ENCODE measurements at places on chromosomes 11 and 22.

DNA sequence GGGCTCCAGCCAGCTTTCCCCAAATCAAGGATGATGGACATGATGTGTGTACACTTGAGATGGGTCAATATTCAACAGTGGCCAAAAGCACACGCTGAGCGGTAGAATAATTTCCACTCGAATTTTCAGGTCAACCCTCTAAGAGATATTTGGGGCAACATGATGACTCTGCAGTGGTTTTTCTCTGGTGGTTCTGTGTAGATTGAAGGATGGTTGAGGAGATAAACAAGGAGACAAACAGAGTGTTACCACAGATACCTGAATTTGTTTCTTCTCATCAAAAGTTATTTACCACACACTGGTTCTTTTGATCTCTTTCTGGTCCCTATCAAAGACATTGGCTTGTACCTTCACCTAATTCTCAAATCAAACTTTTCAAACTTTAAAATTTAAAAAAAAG, 242.0 kb downstream of the ETS1 start:
- peaks cover 70% of the 10 kb centered on the region for H3K4me1 ChIP-seq
- H3K36me3 ChIP-seq, result peaks cover 9% of the 10 kb centered on the region
- no peak overlapping the region for H3K27ac ChIP-seq
- no peak for DNase-seq

DNA sequence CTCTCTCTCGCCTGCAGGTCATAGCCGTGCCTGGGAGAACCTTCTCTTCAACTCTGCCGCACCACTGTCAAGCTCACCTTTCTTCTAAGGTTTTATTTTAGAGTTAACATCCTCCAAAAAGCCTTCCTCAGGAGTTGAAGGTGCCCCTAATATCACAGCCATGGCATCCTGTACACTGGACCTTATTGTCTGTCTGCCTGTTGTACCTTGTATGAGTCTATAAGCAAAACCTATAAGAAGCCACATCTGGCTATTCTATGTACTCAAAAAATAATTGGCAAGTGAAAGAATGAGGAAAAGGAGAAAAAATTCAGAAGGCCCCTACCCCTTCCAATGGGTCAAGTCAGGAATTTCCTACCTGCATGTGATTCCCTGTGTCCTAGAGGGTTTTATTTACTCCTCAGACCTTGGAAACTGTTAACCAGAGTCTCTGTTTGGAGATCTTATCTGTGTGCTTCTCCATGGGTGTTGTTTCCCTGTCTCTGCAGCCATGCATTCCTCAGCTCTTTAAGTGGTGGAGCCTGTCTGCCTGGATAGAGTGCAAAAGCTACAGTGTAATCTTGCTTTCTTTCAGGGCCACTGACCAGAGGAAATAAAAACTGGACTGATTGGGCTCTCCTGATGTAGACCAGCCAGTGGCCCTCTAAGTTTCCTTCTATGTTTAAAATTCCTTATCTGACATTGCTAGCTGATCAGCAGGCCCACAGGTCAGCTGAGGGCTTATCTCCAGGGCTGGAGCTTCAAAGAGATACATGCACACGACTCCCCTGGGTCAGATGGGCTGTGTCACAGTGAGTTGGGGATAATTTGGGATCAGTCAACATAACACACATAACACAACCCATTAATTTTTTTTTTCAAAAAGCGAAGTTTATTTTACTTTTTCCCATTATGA, 37.6 kb upstream of the TMEM135 start:
- no peaks in the 10 kb centered on the region for H3K4me1 ChIP-seq
- no peaks in the 10 kb centered on the region for H3K36me3 ChIP-seq
- no peak overlapping the region for H3K4me3 ChIP-seq
- no peak overlapping the region for H3K27ac ChIP-seq
- no peaks in the 10 kb centered on the region for H3K27me3 ChIP-seq

DNA sequence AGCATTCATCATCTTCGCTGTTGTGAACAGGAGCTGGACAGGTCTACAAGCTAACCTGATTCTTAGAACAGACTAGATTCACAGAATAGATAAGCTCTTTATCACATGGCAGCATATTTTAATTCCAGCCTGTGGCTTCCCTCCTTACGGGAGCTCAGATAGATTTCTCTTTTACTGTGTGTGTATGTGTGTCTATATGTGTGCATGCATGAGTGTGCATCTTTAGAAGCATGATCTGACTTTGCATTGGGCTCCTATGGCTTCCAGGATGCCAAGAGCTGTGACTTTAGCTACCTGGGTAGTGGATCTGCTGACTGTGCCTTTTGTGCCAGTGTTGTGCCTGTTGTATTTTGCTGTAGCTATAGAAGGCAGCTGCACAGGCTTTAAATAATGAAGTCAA, 44.3 kb downstream of the ZNRF3 start:
- H3K4me1 ChIP-seq, result no peaks in the 10 kb centered on the region
- no peak overlapping the region for H3K27ac ChIP-seq
- no peak overlapping the region for H3K4me3 ChIP-seq
- no peaks in the 10 kb centered on the region for H3K36me3 ChIP-seq

DNA sequence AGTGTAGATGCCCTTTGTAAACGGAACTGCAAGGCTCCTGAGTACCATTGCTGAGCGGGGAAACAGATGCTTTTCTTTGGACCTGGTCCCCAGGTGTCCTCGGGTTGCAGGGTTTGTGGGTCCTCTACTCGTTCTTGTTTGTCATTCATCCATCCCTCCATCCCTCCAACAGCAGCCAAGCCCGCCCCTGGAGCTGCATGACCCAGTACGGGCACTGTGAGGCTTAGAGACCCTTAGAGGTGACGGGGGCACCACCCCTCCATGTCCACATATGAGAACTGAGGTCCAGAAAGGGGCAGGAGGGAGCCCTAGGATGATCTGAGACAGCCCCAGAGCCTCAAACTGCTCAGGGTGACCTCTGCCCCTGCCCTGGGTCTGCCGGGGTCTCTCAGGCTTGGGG, 45.4 kb downstream of the WNT11 start:
- no peaks in the 10 kb centered on the region for H3K4me1 ChIP-seq
- no peak overlapping the region for H3K27ac ChIP-seq

GRCh38 chr11:82384308-82384707, 349.4 kb downstream of the FAM181B start:
- no peak overlapping the region for H3K27ac ChIP-seq
- H3K4me1 ChIP-seq, result no peaks in the 10 kb centered on the region
- H3K36me3 ChIP-seq, result no peaks in the 10 kb centered on the region
- DNase-seq, result no peak
- no peak overlapping the region for H3K4me3 ChIP-seq

DNA sequence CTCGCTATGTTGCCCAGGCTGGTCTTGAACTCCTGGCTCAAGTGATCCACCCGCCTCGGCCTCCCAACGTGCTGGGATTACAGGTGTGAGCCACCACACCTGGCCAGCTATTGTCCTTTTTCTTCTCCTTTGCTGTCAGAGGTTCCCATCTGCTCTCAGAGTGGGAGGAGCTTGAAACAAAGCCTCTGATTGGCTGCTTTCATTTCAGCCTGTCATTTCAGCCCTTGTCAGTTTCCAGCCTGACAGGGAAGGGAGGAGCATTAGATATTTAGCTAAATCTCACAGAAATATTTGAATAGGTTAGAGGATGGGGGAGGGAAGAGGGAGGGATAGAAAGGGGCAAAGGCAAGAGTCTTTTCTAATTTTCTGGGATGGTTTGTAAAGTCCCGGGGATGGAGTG, 8.7 kb downstream of the SLC22A6 start:
- peaks cover 36% of the 10 kb centered on the region for H3K27me3 ChIP-seq
- H3K27ac ChIP-seq, result no peak overlapping the region
- no peaks in the 10 kb centered on the region for H3K4me1 ChIP-seq
- H3K4me3 ChIP-seq, result no peak overlapping the region
- DNase-seq, result no peak

DNA sequence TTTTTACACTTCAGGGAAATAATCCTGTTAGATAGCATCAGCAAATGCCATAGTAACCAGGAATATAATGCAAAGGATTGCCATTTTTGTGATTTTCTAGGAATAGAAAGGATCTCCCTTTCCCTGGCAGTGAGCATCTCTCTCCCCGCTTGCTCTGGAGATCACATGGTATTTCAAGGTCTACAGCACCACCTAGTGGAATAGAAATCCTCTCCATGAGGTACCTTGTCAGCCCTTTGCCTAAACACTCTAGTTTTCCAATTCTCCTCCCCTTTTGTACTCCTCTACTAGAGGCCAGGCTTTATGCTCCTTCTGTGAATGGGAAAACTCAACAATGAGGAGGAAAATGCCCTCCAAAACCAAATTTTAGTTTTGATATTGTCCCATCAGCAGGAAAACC, 78.4 kb downstream of the XRRA1 start:
- no peaks in the 10 kb centered on the region for H3K27me3 ChIP-seq
- no peak for DNase-seq
- no peaks in the 10 kb centered on the region for H3K4me1 ChIP-seq
- no peak overlapping the region for H3K4me3 ChIP-seq

DNA sequence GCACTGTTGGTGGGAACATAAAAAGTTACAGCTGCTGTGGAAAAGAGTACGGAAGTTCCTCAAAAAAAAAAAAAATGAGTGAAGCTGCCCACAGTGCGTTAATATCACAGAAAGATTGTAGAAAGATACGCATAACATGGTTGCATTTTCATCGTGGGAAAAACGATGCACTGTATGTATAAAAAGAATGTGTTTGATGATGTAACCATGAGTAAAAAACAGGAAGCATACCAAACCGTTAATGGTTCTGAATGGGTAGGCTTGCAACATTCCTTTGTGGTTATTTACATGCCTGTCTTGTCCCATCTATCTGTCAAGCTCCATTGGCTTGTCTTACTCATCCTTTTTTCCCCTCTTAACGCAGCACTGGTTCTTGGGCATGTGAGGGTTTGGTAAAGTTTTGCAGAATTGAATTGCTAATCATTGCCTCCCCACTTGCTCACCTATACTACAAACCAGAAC, 33.8 kb upstream of the DKK3 start:
- no peaks in the 10 kb centered on the region for H3K36me3 ChIP-seq
- no peak for DNase-seq
- peaks cover 54% of the 10 kb centered on the region for H3K27me3 ChIP-seq
- no peak overlapping the region for H3K4me3 ChIP-seq
- no peaks in the 10 kb centered on the region for H3K4me1 ChIP-seq

DNA sequence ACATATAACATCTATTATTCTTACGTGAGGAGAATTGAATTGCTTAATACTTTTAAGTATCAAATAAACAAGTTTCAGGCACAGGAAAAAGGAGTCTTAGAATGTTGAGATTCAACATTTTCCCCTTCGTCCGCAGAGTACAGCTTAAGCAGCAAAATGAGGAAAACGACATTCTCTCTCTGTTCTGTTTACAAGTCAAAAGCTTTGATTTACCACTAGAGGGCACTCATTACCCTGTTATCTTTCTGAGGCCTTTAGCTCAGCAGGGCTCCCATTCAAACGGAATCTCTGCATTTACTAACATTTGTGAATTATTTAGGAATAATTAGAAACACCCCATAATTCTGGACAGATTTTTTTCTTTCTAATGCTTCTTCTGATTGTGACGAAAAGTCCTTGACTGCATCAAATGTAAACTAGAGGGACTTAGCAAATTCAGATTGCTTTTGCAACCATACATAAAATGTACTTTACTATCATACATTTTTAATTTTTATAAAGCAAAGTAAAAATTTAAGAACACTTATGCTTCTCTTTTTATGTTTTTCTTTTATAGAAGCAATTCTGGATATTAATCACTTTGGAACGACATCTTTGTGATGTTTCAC, 75.0 kb downstream of the JRKL start:
- peaks cover 7% of the 10 kb centered on the region for H3K4me1 ChIP-seq
- peaks cover 6% of the 10 kb centered on the region for H3K27me3 ChIP-seq
- no peaks in the 10 kb centered on the region for H3K36me3 ChIP-seq

GRCh38 chr11:94011478-94011877, 9.7 kb upstream of the HEPHL1 start:
- H3K36me3 ChIP-seq, result no peaks in the 10 kb centered on the region
- H3K4me3 ChIP-seq, result no peak overlapping the region
- no peaks in the 10 kb centered on the region for H3K4me1 ChIP-seq
- no peaks in the 10 kb centered on the region for H3K27me3 ChIP-seq
- DNase-seq, result no peak
- H3K27ac ChIP-seq, result no peak overlapping the region

DNA sequence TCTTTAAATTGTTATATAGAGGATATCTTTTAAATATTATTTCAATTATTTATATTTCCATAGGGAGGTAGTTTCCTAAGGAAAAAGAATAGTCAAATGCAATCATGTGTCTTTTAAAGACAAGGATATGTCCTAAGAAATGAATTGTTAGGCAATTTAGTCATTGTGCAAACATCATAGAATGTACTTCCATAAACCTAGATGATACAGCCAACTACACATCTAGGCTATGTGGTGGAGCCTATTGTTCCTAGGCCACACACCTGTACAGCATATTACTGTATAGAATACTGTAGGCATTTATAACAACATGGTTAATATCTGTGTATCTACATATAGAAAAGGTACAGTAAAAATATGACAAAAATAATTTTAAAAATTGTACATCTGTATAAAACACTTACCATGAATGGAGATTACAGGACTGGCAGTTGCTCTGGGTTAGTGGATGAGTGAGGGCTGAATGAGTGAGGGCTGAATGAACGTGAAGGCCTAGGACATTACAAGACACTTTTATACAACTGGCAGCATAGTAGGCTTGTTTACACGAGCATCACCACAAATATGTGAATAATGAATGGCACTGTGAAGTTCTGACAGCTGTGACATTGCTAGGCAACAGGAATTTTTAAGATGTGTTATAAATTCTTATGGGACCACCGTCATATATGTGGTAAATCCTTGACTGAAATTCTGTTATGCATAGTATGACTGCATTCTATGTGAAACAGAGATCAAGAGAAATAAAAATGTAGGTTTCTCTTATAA, 1879.0 kb upstream of the RAG2 start:
- H3K27ac ChIP-seq, result no peak overlapping the region
- no peaks in the 10 kb centered on the region for H3K36me3 ChIP-seq
- H3K4me3 ChIP-seq, result no peak overlapping the region
- no peak for DNase-seq
- H3K4me1 ChIP-seq, result no peaks in the 10 kb centered on the region
